ENCODE measurements at places on chromosomes 12 and 14. TPM values are rescaled to one million over a fixed set of nuclear protein-coding genes. Genes with fewer than 3 reads are reported as not detected.

The SERPINA5 gene
- total RNA-seq: not detected

The USP44 gene
- 1.6 TPM for total RNA-seq

The SSTR1 gene
- total RNA-seq: 3.5 TPM

The ERBB3 gene
- total RNA-seq: 0.35 TPM

The KIF26A gene
- 1.1 TPM for total RNA-seq

The GDF3 gene
- total RNA-seq: not detected

The ADAM20 gene
- total RNA-seq: not detected

The SLC2A13 gene
- 7.8 TPM for total RNA-seq

Data from myometrial cell (primary cell).